HFFc6 (cell line): ENCODE measurements at places on chromosomes 4 and X. TPM values are rescaled to one million over a fixed set of nuclear protein-coding genes. Genes with fewer than 3 reads are reported as not detected.

Gene CDKN2AIP
- 13.3 to 15.4 TPM (median 14.9 TPM) in 3 replicates for total RNA-seq

Gene TAF7L
- total RNA-seq = 0.37 to 0.48 TPM (median 0.39 TPM) in 3 replicates

Gene FAM114A1
- total RNA-seq = 161 to 178 TPM (median 166 TPM) in 3 replicates

Gene DMP1
- total RNA-seq = not detected in 3 replicates

Gene DRD5
- not detected in 2 replicates for total RNA-seq

Gene QRFPR
- total RNA-seq = not detected in 2 replicates

Gene RAB39B
- total RNA-seq = 0.05 to 0.20 TPM (median 0.09 TPM) in 3 replicates

Gene MAGEA11
- 0.17 TPM in 1 of 3 replicates, not detected in the others for total RNA-seq

Gene HTR2C
- not detected in 3 replicates for total RNA-seq

Gene ZNF674
- total RNA-seq = 4.7 to 7.1 TPM (median 5.4 TPM) in 3 replicates

Gene GPR82
- total RNA-seq = not detected in 3 replicates

Gene ATP8A1
- 0.09 to 0.25 TPM (median 0.13 TPM) in 3 replicates for total RNA-seq

Gene SAGE1
- total RNA-seq = not detected in 2 replicates

Gene S100G
- total RNA-seq = not detected in 3 replicates

Gene STOX2
- total RNA-seq = 0.03 to 0.15 TPM in 2 of 3 replicates, not detected in the other

Gene SERTM2
- total RNA-seq = not detected in 3 replicates

Gene PDS5A
- total RNA-seq = 41.0 to 49.9 TPM (median 43.5 TPM) in 3 replicates

Gene PDE5A
- total RNA-seq = 15.4 to 23.2 TPM (median 16.5 TPM) in 3 replicates

Gene MAGEA8
- total RNA-seq = not detected in 3 replicates

Gene SPANXN4
- total RNA-seq = not detected in 3 replicates

Gene SCRG1
- not detected in 3 replicates for total RNA-seq

Gene G3BP2
- total RNA-seq = 169 and 174 TPM in 2 replicates

Gene TEX13C
- total RNA-seq = not detected in 3 replicates

Gene FOXP3
- 0.09 to 0.12 TPM in 2 of 3 replicates, not detected in the other for total RNA-seq

Gene PRDM5
- total RNA-seq = 8.4 to 11.7 TPM (median 10.5 TPM) in 3 replicates

Gene CT45A7
- total RNA-seq = not detected in 3 replicates

Gene CXCL8
- total RNA-seq = 0.28 to 2.8 TPM (median 0.87 TPM) in 3 replicates

Gene ARHGEF6
- 2.8 to 5.4 TPM (median 2.9 TPM) in 3 replicates for total RNA-seq

Gene WNK3
- total RNA-seq = not detected in 3 replicates
